CD8-positive, alpha-beta T cell (primary cell): ENCODE measurements at places on chromosomes 7 and 10.

- DNase-seq: no peak
These were observed 3.6 kb upstream of the TBX20 start for GRCh38 chr7:35257251-35258124.

GRCh38 chr7:111558991-111559390, 3.3 kb downstream of the IMMP2L start:
- no peak for DNase-seq

GRCh38 chr7:148927123-148928045, 43.3 kb upstream of the EZH2 start:
- no peak for DNase-seq

DNA sequence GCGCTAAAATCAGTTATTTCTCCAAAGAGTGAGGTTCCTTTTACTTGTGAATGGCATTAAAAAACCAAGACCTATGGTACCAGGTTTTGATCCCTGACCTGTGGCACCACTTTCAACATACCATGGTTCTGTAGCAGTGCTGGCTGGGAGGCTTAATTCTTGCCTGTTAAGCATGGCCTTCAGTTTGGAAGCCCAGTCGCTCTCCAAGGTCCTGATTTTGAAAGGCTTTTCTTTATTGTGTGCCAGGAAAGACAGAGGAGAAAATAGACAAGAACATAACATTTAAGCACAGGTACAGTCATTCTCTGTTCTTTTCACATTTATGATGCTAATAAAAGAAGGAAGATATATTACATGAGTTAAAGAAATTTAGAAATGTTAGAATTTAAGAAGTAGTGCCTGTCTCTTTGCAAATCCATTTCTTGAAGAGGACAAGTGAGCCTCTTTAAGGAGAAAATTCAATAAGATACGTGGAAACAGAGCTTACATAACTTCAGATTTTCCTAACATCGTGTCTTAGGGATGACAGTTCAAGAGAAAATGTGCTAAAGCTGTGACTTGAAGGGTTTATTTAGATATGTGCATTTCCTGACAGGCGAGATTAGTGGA, 357.6 kb downstream of the DPP6 start:
- DNase-seq: no peak

- no peak for DNase-seq
These were observed 38.4 kb downstream of the BAIAP2L1 start for GRCh38 chr7:98362517-98362916.

DNA sequence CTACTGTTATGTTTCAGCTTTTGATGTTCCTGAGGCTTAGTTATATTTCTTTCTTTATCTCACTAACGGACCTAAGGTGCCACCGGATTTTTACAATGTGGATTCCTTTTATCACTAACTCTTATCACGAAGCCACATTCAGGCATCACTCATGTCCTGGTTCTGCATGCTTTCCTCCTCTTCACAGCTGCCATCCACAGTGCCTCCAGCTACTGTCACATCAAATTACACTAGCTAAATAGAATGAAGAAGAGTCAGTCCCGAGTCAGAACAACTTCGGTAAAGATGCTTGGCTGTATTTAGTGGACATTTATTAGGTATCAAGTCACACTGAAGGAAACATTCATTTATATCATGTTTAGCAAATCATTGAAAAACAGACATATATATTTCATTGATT, 153.2 kb downstream of the NEBL start:
- no peak for DNase-seq

DNA sequence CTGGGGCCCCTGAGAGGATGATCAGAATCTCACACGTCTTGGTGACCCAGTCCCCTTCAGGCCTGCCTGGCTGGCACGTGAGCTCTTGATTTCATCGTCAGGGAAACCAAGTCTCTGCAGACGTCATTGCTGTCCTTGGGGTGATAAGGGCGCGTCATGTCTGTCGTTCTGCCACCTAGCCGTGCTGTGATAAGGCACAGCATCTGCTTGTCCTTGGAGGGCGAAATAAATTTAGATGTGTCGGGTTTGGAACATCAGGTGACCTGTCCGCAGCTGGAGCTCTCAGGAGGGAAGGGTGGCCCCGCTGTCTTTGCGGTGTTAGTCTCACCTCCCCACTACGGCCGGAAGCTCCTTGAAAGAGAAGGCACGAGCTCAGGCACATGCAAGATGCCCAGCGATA, 129.2 kb downstream of the GRK5 start:
- no peak for DNase-seq

DNA sequence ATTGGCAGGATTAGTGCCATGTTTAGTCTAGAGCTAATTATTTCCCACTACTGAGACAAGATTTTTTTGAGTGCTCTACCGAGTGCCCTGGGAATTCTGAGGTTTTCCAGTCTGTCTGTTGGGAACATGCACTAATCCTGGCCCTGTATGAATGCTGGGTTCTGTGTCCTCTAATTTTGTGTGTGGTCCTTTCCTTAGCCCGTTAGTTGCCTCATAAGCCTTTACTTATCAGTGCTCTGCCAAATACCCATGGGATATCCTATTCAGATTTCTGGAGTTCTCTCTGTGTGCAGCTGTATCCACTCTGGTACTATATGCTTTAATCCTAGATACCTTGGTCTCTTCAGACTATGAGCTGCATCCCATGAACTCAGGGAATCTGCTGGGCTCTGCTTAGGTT, 13.1 kb downstream of the CSGALNACT2 start:
- DNase-seq: no peak

- no peak for DNase-seq
These were observed 36.5 kb downstream of the P4HA1 start for GRCh38 chr10:73060173-73060572.

DNA sequence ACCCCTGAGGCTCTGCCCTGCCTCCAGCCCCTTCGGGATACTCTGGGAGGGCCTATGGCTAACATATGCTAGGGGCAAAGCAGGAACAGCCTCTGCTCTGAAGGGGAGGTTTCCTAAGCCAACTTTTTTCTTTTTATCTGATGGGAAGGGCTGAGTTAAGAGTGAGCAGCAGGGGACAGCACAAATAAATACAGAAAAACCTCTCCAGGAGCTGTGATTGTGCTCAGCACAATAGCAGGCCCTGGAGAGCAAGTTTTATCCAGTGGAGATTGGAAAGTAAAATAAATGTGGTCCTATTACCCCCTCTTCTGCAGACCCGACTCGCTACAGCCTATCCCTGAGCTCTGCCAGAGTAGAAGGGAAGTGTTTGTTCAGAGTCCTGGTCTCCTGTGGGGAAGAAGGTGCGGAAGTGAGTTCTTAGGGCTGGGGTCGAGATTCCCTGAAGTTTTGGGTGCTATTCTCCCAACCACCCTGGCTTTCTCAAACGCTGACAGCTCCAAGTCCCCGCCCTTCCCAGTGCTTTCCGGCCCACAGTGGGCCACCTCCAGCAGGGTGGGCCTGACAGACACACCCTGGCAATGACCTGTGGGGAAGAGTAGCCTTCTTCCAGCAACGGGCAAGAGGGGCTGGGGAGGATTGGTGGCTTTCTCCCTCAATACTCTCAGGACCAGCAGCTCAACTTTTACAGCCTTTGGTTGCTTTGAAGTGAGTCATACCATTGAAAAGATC, 23.0 kb upstream of the AFAP1L2 start:
- DNase-seq: no peak

- DNase-seq: no peak
These were observed 225.7 kb upstream of the ANKRD30A start for GRCh38 chr10:36899652-36900051.

DNA sequence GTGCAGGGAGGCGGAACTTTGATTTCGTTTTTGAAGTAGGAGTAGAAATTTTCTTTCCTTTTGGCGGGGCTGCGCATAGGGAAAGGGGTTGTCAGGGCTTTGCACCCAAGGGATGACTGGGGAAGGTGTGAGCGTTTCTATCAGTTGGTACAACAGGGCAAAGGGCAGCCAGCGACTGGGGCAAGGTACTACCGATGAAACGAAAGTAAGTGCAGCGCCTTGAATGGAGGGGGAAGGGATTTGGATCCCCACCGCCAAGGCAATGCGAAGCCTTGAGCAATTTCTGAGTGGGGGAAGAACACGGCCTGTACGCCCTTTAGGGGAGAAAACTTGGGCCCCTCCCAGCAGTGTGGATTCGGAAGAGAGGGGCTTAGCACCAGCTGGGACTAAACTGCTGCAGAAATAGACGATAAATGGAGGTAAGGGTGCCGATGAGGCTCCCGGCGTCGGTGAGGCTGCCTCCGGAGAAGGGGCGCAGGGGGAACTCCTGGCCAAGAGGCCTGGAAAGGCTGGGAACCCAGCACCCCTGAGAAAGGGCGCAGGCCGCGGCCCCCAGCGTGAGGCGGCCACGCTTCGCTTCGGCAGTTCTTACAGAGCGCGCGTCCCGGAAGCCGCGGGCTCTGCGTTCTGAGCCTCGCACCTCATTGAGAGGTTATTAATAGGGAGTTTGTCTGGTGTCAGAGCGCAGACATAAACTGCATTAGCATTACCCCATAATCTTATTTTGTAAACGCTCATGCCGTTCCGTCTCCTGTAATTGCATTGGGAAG, 10.0 kb upstream of the TLX1 start:
- DNase-seq: peak; percentile 67

- no peak for DNase-seq
These were observed 64.2 kb downstream of the PHYHIPL start for GRCh38 chr10:59240582-59241183.

- DNase-seq: no peak
These were observed 537.1 kb upstream of the POM121L12 start for GRCh38 chr7:52498366-52498765.

DNA sequence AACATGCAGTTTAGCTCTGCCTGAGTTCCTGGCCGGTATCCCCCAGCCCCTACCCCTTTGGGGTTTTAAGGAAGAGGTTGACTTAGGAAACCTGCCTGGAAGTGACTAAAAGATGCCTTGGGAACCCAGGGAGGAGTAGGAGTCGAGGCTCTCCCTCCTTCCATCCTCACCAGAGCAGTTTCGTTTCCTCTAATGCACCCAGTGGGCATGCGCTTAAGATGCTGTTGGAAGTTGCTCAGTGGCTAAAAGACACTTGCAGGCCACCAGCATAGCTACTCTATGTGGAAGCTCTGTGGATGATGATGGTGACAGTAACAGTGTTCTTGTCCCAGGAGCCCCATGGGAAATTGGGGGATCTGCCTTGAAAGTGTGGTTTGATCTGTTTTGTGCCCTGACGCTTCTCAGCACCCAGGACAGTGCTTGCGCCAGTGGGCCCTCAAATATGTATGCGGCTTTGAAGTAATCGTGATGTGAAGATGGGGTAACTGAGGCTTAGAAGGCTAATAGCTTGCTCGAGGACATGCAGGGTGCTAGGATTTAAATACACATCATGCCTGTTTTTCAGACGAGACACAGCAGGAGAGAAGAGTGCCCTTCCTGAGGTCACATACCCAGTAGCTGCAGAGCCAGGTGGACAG, 32.0 kb downstream of the TBATA start:
- no peak for DNase-seq

- no peak for DNase-seq
These were observed 21.4 kb downstream of the DPCD start for GRCh38 chr10:101609481-101609880.

GRCh38 chr7:27079234-27079975, 16.4 kb downstream of the HOXA1 start:
- no peak for DNase-seq

- DNase-seq: no peak
These were observed 37.7 kb upstream of the ZNF438 start for GRCh38 chr10:31069411-31069810.

DNA sequence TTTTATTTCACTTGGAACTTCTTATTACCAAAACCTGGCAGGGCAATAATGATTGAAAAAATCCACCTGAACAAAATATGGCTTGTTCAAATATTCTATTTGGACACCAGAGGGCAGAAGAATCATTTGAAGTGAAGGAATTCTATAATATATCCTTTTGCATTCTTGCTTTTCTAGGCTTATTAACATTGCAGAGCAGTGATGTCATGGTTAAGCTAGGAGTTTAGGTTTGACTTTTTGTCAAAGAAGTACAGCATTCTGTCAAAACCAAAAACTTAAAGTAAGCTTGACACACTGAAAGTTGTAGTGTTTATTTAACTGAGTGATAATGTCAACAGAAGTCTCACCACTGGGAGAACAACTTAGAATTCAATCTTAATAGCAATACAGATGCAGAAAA, 156.0 kb downstream of the SEMA3D start:
- DNase-seq: no peak

DNA sequence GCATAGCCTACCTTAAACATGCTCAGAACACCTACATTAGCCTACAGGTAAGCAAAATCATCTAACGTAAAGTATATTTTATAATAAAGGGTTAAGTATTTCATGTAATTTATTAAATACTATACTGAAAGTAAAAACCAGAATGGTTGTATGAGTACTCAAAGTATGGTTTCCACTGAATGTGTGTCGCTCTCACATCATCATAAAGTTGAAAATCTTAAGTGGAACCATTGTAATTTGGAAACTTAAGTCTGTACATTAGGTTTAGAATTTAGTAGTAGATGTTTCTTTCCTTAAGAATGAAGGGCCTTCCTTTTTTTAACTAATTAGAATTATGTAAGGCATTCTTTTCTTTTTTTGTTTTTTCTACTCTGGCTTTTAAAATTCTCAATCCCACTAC, 240.0 kb upstream of the AOAH start:
- no peak for DNase-seq

DNA sequence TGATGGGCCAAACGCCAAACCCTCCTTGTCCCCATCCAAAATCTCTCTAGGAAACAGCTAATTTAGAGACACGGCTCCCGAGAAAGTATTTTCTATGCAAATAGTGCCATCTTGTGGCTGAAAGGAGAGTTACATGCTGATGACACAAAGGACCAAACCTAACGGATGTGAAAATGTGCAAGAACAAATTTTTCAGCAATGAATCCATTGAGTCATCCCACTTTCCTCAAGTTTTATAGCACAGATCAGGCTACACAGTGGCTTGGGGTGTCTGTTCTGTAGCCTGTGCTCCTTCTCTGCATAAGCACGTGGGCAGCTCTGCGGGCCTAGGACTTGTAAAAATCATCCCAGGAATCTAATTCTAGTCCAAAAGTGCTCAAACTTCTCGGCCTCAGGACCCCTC, 154.8 kb upstream of the PRR15 start:
- DNase-seq: peak; percentile 77

- no peak for DNase-seq
These were observed 757.8 kb upstream of the KCND2 start for GRCh38 chr7:119515214-119515613.

DNA sequence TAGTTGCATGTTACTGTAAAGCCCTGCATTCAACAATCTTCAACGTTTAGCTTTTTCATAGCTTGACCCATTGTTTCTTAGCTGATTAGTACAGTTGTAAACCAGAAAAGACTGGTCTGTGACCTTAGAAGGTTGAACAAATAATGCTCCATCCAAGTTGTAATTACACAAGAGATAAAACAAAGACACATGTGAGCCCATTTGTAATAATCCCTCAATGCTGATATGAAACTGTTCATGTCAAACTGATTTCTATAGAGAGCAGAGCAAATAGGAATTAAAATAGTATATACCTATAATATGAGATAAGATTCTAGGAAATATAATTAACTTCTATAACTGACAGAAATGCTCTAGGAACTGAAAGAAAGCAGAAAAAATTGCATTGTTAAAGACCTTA, 94.7 kb upstream of the SLC25A13 start:
- no peak for DNase-seq

- DNase-seq: no peak
These were observed 2.7 kb upstream of the C7orf25 start for GRCh38 chr7:42914421-42915045.

GRCh38 chr7:139131-139530, 53.2 kb upstream of the FAM20C start:
- DNase-seq: no peak

- DNase-seq: no peak
These were observed 582.0 kb downstream of the TNS3 start for GRCh38 chr7:46999866-47000265.
